ENCODE measurements at places on chromosomes 3 and 15.
A peak's percentile ranks its signal among the peaks of the same experiment; 100 is the strongest.

DNA sequence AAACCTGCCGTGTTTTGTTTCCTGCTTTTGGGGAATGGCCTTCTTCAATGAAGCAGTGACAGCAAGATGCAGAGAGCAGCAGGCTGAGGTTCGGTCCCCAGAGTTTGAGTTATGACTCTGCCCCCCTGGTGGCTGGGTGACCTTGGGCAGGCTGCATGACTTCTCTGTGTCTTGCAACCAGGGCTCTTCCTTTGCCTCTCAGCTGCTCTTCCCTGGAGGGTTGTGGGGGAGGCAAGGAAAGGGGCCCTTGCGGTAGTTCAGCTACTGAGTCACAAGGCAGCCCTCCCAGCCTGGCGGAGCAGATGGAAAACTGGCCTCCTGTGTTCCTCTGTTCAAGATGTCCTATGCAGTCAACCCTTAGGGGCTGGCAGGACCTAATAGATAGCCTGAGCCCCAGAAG is 17.1 kb downstream of the CTXND1 start:
- no peak for DNase-seq

- no peak for DNase-seq
These were observed 31.6 kb downstream of the TSC22D2 start for GRCh38 chr3:150439657-150440056.

GRCh38 chr3:62817678-62818077 is 57.5 kb downstream of the CADPS start:
- DNase-seq, result no peak

- DNase-seq, result no peak
These were observed 29.3 kb downstream of the SLC4A7 start for GRCh38 chr3:27454914-27455313.

GRCh38 chr3:188064831-188065493 is 89.0 kb upstream of the LPP start:
- DNase-seq, result no peak

- no peak for DNase-seq
These were observed 101.1 kb downstream of the GREM1 start for GRCh38 chr15:32818758-32819447.

DNA sequence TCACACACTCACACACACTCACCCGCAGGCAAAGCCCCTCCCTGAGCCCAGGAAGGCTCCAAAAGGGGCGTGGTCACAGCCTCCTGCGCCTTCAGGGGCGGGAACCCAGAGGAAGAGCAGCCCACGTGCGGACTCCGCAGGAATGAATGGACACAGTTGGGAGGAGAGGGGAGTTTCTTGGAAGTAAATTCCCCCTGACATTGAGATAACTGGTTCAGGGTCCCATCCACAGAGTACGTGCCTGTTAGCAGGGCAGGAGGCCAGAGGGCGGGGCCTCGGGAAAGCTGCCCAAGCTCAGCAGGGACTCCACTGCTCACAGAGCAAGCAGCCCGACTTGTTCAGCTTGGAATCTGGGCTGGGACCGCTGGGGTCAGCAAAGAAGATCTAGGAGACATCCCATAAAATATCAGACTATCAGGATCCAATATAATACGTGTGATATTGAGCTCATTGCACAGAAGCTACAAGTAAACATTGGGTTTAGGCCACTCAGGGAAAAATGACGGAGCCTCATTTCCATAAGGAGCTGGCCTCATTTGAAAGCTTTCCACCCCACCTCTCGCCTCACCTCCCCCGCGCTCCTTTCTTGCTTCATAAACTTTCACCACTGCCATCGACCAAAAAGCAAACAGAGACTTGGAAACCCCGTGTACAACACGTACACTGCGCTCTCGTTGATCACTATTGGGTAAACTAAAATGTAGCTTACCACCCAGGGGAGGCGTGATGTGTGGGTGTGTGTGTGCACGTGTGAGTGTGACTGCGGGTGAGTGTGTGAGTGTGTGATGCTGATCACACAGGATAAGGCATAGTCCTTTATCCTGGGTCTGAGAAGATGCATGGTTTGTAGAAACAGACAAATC is 36.0 kb downstream of the TM2D3 start:
- DNase-seq, result peak; percentile 63

DNA sequence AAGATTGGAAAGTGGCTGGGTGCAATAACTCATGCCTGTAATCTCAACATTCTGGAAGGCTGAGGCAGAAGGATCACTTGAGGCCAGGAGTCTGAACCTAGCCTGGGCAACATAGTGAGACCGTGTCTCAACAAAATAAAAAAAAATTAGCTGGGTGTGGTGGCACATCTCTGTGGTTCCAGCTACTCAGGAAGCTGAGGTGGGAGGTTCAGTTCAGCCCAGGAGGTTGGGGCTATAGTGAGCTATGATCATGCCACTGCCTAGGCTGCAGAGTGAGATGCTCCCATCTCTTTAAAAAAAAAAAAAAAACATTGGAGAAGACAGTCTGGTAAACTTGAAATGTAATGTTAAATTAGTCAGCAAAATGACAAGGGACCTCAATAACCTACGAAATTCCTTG is 57.9 kb downstream of the STAG1 start:
- no peak for DNase-seq

DNA sequence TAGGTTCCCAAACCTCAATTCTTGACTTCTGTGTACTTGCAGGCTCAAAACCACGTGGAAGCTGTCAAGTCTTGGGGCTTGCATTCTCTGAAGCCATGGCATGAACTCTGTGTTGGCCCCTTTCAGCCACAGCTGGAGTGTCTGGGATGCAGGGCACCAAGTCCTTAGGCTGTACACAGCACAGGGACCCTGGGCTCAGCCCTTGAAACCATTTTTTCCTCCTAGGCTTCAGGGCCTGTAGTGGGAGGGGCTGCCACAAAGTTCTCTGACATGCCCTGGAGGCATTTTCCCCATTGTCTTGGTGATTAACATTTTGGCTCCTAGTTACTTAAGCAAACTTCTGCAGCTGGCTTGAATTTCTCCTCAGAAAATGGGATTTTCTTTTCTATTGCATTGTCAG is 135.4 kb downstream of the ATG7 start:
- no peak for DNase-seq

GRCh38 chr3:47152578-47152977 is 11.3 kb downstream of the SETD2 start:
- no peak for DNase-seq

GRCh38 chr15:80788536-80788935 is 9.4 kb downstream of the CEMIP start:
- no peak for DNase-seq

GRCh38 chr3:196604548-196604947 is 34.9 kb upstream of the NRROS start:
- DNase-seq, result no peak
